Stimulated activated CD8-positive, alpha-beta memory T cell treated with anti-CD3 and anti-CD28 coated beads, Interleukin-2, amount 100 ng/mL, for 1 hour (primary cell): ENCODE measurements at places on chromosomes 5 and 9.

DNA sequence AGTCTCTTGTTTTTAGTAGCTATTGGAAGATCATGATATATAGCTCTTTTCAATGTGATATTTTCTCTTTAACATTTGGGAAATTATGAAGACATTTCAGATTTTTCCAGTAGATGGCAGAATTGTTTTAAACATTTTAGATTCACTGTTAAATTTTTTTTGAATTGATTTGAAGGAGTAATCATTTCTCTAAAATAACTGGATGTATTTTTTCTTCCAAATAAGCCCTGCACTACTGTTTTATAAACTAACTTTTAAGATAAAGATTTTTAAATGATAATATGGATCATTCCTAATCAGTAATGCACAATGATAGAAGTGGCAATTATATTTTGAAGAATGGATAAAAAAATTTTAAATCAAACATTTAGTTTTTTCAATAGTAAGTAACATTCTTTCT lies 14.2 kb downstream of the NDUFAF2 start:
- no peak for DNase-seq

DNA sequence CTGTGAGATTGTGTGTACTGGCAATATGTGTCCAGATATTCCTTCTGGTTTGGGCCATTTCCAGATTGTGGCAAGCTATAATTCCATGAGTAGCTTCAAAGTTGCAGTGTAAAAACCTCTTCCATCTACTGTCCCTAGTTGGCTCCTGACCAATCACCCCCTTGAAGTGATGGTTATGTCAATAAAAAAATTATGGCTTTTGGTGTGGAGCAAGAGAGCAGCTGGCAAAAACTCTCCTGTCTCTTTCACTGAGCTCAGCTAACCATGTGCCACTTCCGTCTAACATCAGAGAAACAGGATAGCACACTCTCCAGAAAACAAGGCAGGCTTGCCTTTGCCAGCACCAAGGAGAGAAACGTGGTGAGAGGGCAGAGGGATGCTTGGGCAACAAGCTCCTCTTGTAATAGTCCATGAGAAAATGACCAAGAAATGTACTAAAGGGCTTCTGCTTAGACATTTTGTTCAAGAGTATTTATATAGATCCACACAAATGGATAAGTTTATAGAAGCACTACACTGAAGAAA lies 914.4 kb upstream of the SEMA6A start:
- DNase-seq: no peak

DNA sequence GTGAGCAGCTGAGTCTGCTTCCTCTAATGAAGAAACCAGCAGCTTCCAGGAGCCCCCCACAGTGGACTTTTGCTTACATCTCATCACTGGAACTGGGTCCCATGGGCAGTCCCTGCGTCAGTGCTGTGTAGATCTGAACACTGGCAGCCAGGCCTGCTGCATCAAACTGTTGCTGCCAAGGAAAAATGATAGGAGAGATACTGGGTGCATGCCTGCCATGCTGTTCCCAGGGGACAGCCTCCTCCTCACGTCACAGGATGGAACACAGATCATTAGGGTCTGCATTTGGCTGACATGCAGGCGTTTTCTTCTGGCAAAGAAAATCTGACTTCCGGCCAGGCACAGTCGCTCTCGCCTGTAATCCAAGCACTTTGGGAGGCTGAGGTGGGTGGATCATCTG lies 67.9 kb downstream of the OLFM1 start:
- DNase-seq: no peak

DNA sequence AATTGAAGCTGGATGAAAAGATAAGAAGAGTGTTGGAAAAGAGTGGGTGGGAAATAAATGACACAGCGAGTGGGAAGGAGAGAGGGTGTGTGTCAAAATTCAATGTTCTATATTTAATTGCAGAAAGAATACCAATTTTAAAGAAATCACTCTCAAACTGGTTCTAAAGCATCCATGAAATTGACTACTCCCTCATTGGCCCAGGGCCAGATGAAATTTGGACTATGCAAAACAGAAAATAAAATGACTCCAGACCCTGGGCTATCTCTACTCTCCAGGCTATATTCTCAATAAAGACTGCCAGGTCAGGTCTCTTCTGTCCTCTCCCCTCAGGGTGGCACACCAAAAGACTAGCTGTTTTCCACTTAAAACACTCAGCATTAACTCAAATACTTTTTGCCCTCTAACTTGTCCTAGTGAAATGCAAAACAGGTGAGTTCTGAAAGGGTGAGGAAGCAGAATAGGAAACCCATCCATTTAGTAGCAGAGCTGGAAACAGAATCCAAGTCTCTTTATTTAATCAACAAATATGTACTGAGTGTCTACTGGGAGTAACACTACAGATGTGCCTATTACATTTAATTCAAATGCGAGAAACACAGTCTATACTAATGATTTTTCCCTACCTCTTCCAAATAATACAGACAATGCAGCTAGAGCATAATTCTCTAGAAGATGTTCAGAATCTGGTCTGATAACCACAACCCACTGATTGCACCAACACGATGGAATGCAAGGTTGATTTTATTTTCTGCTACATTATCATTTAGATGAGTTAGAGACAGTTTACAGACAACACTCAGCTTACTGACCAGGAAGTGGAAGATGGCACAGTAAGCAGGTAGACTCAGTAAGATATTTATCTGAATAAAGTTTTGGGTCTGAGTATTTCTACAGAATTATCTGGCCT lies 42.1 kb downstream of the EFCAB9 start:
- DNase-seq: no peak

DNA sequence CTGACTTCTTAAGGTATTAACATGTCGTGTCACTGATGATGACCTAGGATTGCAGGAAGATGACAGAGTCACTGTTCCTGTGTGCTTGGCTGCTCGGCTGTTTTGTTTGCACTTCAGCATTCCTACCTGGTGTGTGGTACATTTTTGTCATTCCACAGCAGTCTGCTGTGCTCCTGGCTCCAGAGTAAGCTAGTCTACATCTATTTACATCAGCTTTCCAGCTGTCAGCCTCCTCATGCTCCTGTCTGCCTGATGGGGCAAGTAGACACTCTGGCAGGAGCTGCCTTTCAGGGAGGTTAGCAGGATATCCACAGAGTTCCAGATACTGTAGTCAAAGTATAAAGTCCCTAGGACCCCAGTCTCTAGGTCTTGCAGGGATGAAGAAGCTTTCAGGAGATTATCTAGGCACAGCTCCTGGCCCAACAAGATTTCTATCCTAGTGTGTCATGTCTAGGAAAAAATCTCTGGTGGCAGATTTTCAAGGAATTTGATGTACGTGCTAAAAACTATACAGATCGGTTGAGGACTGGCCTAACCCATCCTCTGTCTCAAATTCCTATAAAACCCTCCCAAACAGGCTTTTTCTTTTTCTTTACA lies 28.4 kb downstream of the RUSC2 start:
- DNase-seq: no peak
